ENCODE measurements at places on chromosomes 3 and 15. TPM values are rescaled to one million over a fixed set of nuclear protein-coding genes. Genes with fewer than 3 reads are reported as not detected.

DNA sequence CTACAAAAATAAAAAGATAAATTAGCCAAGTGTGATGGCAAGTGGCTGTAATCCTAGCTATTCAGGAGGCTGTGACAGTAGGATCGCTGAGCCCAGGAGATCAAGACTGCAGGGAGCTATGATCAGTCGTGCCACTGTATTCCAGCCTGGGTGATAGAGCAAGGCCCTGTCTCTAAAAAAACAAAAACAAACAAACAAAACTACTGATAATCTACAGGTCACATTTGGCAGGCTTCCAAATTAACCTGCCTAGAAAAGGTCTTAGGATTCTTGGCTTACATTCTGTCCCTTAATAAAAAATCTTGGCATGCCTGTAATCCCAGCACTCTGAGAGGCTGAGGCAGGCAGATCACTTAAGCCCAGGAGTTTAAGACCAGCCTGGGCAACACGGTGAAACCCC, 33.4 kb upstream of the SETD2 start:
- H3K27me3 ChIP-seq, result no peaks in the 10 kb centered on the region
- H3K4me3 ChIP-seq, result no peak overlapping the region
- H3K36me3 ChIP-seq, result no peaks in the 10 kb centered on the region
- no peak overlapping the region for H3K27ac ChIP-seq
- DNase-seq, result no peak

- DNase-seq, result no peak
- H3K4me1 ChIP-seq, result peaks cover 62% of the 10 kb centered on the region
- H3K4me3 ChIP-seq, result no peak overlapping the region
- H3K36me3 ChIP-seq, result peaks cover 11% of the 10 kb centered on the region
Observed at GRCh38 chr15:85318732-85319076, 61.7 kb upstream of the AKAP13 start.

- peaks cover 9% of the 10 kb centered on the region for H3K36me3 ChIP-seq
- no peaks in the 10 kb centered on the region for H3K27me3 ChIP-seq
- H3K4me3 ChIP-seq, result no peak overlapping the region
- H3K4me1 ChIP-seq, result peaks cover 40% of the 10 kb centered on the region
- DNase-seq, result no peak
Observed at GRCh38 chr15:44545913-44546802, 9.2 kb downstream of the EIF3J start.

DNA sequence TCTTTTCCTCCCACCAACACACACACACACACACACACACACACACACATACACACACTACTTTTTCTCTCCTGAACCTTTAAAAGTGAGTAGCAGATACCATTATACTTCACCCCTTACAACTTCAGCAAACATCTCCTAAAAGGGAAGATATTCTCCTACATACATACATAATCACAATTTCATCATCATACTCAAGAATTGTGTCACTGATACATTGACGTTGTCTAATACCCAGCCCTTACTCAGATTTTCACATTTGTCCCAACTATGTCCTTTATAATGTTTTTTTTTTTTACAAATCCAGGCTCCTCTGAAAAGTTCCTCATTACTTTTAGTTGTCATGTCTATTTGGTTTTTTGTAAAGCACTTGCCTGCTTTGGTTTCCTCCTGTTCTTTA, 18.5 kb downstream of the ABHD6 start:
- no peak for DNase-seq
- peaks cover 12% of the 10 kb centered on the region for H3K36me3 ChIP-seq
- no peak overlapping the region for H3K27ac ChIP-seq
- no peaks in the 10 kb centered on the region for H3K27me3 ChIP-seq
- peaks cover 6% of the 10 kb centered on the region for H3K4me1 ChIP-seq

DNA sequence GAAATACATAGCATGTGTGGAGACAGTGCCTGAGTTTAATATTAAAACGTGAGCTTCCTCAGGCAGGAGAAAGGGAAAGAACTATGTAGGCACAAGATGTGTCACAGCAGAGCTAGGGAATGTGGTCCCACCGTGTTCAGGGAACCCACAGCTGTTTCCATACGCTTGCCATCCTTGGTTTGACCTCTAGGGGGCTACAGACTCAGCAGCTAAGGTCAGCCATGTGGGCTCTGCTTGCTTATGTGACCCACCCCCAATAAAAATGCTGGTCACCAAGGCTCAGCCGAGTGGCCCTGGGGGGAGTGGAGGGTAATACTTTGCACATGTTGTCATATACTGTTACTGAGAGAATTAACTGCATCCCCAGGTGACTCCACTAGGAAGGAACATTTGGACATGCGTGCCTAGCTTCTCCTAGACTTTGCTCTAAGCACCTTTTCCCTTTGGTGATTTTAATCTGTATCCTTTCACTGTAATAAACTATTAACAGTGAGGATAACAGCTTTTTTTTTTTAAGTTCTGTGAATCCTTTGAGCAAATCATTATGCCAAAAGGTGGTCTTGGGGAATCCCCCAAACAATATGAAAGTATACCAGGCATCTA, 3.3 kb downstream of the TUBGCP5 start:
- no peak overlapping the region for H3K27ac ChIP-seq
- no peaks in the 10 kb centered on the region for H3K27me3 ChIP-seq
- H3K4me3 ChIP-seq, result no peak overlapping the region

DNA sequence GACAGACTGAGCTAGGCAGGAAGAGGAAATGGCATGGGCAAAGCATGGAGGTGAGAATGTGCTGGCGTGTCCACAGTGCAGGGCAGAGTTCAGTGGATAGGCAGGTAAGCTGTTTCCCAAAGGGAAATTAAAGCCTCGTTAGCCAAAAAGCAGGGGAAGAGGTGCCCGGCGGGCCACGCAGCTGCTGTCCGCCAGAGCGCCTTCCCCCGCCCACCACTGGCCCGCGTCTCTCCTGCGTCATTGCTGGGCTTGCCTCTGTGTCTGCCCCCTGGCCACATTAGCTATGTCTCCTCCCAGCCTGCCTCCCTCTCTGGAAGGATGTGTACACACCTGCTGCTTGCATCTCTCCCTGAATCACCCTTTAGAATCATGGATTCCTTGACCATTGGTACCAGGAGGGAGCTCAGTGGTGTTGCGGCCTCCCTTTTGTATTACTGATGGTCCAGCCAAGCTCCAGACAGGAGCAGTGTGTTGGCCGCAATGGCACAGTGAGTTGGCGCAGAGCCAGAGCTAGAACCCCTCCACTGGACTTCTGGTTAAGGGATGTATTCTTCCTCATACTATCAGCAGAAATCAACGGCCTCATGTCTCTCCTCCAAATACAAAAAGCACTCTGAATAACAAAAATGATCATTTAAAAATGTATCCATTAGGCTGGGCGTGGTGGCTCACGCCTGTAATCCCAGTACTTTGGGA, 26.6 kb downstream of the SLC28A1 start:
- no peaks in the 10 kb centered on the region for H3K27me3 ChIP-seq
- peak overlapping the region; percentile 95 for H3K27ac ChIP-seq
- peaks cover 48% of the 10 kb centered on the region for H3K4me1 ChIP-seq

- no peak overlapping the region for H3K27ac ChIP-seq
- H3K4me1 ChIP-seq, result no peaks in the 10 kb centered on the region
- peaks cover 56% of the 10 kb centered on the region for H3K36me3 ChIP-seq
- no peak for DNase-seq
Observed at GRCh38 chr3:37301980-37302708, 127.8 kb upstream of the LRRFIP2 start.

The CKMT1A gene
- total RNA-seq, result not detected

DNA sequence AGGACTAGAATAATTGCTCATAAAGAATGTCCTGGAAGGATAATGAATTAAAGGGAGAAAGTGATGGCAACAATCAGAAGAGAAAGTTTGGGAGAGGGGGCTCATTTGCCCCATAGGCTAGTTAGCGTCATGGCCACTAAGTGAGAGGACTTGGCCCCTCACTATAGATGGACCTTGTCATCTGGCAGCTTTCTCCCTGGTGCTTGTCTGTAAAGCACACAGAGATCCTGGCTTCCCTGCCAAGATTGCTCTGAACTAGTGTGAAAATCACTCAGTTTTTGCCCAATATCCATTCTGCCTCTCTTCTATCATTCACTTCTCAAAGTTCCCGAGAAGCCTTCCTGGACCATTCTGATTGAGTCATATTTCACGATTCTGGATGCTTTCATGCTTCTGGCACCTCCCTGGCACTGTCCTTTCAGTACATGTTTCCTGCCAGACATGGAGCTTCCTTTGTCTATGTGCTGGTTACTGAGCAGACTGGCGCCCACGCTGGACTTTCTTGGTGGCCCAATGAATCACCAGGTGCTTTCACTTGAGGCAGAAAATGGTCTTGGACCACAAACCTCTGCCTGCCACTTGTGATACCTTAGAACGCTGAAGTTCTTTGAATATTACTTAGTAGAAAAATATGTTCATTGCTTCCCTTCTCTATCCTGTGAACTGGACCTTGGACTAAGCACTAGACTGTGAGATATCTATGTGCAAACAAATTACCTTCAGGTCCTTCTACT, 709.6 kb upstream of the CFAP20DC start:
- H3K4me1 ChIP-seq, result peaks cover 1% of the 10 kb centered on the region
- no peak for DNase-seq
- H3K36me3 ChIP-seq, result no peaks in the 10 kb centered on the region
- no peak overlapping the region for H3K27ac ChIP-seq

DNA sequence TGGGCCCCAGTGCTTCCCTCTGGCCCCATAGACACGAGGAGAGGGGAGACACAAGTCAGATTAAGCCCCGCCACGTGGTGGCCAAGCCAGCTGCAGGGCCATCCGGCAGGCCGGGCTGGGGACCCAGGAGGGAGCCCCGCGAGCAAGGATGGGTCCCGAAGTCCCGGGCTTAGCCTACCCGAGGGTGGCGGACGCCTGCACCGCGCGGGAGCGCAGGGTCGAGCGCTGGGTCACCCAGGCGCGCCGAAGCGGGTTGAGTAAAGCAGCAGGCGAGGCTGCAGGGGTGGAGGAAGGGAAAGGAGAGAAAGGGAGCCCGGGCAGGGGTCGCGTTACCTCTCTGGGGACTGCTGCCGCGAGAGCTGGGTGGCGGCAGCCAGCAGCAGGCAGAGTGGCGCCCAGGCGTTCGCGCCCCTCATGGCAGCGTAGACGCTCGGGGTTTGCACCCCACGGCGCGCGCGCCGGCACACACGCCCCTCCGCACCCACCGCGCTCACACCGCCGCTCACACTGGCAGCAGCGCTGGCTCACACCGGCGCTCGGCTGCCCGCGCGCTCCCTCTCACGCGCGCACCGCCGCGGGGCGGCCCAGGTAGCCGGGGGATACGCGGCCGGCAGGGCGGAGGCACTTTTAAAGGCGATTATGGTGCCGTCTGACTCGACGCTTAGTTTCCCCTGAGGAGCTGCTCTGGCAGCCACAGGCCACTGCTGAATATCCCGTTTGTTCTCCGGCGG, at the start of gene PCOLCE2:
PCOLCE2 (minus strand) TSS at position 603 of the 731 bp plus-strand sequence; CDS start at position 416, 187 bp downstream.
- DNase-seq, result peak; percentile 86
- H3K27ac ChIP-seq, result peak within 1 kb of the TSS; percentile 52
- H3K4me3 ChIP-seq, result peak within 1 kb of the TSS; percentile 81
- no peaks in the 10 kb centered on the region for H3K27me3 ChIP-seq
- no peaks in the 10 kb centered on the region for H3K36me3 ChIP-seq

The CHDH gene
- total RNA-seq, result 0.81 TPM

The ACTC1 gene
- 4.0 TPM for total RNA-seq

- H3K27me3 ChIP-seq, result no peaks in the 10 kb centered on the region
- H3K36me3 ChIP-seq, result no peaks in the 10 kb centered on the region
- no peak overlapping the region for H3K4me3 ChIP-seq
- peaks cover 59% of the 10 kb centered on the region for H3K4me1 ChIP-seq
- H3K27ac ChIP-seq, result peak overlapping the region; percentile 83
Observed at GRCh38 chr3:141083836-141084649, 32.9 kb downstream of the SPSB4 start.

- peaks cover 19% of the 10 kb centered on the region for H3K36me3 ChIP-seq
- no peak overlapping the region for H3K4me3 ChIP-seq
- H3K27ac ChIP-seq, result no peak overlapping the region
- peaks cover 8% of the 10 kb centered on the region for H3K4me1 ChIP-seq
Observed at GRCh38 chr3:136650461-136650860, 101.7 kb downstream of the STAG1 start.

Data from osteocyte (in vitro differentiated cells).